Activated T-helper 2 cell treated with anti-CD3 and anti-CD28 coated beads, Interferon-gamma antibody, Interleukin-2, Interleukin-4, amounts not matched to agents 10 μg/mL and 5 μg/mL and 100 μg/mL, durations not matched to agents 14 hours and 24 hours and 36 hours (primary cell): ENCODE measurements at places on chromosomes 2 and 18. TPM values are rescaled to one million over a fixed set of nuclear protein-coding genes. Genes with fewer than 3 reads are reported as not detected.

GRCh38 chr2:240018071-240018750, 6.9 kb downstream of the NDUFA10 start:
- DNase-seq, result no peak

DNA sequence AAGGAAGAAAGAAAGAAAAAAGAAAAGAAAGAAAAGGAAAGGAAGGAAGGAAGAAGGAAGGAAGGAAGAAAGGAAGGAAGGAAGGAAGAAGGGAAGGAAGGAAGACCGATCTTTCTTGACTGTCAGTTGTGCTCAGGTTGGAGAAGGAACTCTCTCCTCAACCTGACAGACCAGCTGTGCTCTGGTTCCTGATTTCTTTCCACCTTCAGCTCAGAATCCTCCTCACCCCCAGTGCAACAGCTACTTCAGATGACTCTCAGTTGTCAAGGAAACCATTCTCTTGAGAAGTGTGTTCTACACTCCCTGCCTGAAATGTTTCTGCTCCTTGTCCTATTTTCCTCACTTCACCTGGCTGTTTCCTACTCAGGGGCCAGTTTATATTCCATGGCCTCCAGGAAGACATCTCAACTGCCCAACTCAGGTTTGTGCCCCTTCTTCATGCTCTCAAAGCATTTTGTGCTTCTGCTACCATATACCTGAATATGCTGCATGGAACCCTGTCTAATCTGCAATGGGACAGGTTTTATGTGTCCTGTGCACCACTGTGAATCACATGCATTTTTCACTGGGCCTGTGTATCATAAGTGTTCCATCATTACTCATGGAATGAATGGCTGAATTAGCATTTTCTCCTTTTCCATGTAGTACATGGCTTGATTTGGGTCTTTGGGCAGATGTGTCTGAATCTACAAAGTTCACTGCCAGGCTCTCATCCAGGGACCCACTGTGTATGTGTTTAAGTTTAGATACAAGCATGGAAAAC, 32.8 kb upstream of the DOCK10 start:
- no peak for DNase-seq

DNA sequence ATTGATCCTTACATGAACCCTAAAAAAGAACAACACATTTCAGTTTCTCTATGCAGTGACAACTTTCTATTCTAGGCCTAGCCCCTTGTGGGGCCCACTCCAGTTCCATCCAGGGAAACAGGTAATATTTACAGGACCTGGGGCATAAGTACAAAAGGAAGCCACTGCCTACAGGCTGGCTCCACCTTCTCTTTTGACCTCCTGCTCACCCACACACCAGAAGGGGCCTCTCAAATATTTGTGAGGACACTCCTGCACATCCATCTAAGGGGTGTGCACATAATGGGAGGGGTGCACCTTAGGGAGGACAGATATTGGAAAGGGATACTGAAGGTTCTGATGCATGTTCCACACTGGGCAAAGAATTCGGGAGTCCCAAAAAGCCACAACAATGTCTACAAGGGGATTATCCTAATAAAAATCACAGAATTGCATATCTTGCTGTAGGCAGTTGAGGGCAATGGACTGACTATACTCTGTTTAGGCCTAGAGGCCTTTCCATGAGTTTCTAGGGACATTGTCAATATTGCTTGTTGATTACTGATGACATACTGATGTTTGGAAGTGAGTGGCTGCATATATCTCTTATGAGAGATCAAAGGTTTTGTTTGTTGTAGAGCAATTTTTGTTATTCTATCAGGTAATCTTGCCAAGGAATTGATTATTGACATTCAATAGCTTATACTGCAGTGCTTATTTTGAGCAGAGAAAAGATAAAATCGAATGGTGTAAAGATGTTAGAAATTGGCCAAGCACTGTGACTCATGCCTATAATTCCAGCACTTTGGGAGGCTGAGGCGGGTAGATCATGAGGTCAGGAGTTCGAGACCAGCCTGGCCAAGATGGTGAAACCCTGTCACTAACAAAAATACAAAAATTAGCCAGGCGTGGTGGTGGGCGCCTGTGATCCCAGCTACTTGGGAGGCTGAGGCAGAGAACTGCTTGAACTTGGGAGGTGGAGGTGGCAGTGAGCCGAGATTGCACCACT, 23.8 kb upstream of the HNRNPA3 start:
- no peak for DNase-seq

Gene GPR35
- 24.9 and 27.4 TPM in 2 replicates for total RNA-seq

Gene ALK
- total RNA-seq, result not detected in 2 replicates

- no peak for DNase-seq
Observed at GRCh38 chr2:117948615-117949014, 65.3 kb downstream of the CCDC93 start.

DNA sequence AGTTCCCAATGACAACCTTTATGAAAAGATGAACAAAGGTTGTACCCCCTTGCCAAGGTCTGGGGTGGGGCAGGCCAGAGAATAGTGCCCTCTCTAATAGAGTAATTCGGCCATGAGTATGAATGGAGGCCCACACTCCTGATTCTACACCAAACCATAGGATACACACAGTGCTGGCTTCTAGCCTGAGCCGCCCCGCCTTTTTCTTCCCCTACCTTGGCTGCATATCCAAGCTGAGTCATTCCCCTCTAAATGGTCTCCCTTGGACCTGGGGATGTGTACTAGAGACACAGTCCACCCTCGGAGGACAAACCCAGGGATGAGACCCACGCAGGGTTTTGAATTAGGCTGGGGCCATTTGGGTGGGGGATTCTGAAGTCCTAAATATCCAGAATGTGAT, 107.2 kb upstream of the CAPN13 start:
- no peak for DNase-seq

DNA sequence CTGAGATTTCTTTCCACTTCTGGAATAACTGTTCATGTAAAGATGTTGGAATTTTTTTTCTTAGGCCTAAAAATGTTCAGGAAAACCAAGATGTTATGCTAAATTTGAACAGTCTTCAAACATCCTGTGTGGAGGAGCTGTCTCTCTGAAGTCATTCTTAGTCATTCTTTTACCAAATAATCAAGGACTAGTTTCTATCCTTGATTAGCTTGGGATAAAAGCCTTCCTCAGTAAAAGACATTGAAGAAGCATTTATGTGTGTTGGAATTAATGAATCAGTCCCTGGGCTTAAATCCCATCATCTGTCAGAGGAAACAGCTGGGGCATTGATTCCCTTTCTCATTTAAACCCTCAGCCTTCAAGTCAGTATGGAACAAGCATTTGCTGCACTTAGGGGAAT, 300.1 kb upstream of the NXPH2 start:
- DNase-seq, result no peak

DNA sequence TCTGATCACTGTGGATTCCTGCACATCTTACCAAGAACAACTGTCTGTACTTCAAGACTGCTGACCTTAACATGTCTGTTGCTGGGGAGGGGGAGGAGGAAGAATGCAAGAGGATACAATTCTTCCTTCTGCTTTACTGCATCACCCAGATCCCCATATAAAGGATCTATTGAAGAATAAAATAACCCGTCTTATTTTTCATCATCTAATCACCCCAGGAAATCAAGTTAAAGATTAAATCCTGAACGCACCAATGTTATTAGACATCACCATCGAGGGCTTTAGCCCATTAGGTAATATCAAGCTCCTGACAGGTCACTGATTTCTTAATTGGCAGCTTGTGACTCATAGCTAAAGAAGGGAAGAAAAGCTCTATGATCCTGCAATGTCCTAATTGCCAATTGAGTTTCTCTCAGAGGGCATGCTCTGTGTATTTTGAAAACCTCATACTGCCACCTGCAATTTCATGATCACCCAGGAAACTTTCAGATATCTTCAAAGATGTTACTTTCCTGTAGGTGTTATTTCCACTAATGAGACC, 75.4 kb upstream of the KCNE4 start:
- DNase-seq, result no peak

Gene CIB4
- not detected in 2 replicates for total RNA-seq

DNA sequence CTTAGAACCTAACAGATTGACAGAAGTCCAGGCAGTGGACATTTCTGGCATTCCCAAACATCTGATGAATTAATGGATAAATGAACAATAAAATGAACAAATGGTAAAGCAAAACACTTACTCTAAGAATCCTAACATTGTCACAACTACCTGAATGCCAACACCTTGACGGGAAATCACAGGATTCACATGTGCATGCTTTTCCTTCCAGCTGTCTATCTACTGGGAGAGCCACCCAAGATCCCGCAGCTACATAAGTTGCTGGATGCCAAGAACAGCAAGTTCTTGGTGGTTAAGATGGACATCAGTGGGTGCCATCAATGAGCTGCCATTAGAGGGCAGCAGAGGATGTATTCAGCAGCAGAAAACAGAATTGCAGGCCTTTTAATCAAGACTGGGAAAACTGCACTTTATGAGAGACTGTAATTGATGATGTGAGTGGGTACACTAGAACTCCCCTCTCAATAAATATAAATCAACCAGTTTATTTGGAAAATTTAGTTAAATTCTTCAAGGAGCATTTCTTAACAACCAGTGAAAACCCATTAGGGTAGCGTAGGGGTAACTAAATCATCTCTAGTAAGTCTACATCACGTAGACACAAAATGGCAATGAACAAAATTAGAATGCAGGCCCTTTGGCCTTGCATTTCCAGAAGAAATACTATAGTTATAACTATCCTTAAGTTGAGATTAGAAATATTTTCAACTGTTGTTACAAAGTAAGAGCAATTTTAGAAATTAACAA, 45.6 kb downstream of the SESTD1 start:
- DNase-seq, result peak; percentile 11

Gene ITGB1BP1
- 118 and 128 TPM in 2 replicates for total RNA-seq

DNA sequence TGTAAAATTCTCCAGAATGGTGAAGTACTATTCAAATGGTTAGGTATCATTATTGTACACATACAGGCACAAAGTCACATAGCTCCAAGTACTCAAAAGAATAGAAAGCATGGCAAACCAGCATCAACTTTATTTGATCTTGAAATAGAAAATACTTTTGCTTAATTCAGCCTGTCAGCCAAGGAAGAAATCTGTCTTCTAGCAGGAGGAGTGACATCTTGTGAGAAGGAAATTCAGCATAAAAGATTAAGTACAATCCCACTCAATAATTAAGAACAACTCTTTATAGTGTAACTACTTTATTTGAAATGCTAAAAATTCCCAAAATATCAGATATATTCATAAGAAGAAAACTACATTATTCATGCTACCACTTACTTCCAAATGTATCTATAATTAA, 15.8 kb downstream of the DNAJC27 start:
- DNase-seq, result no peak
